ENCODE measurements at places on chromosomes 1 and 21.
A peak's percentile ranks its signal among the peaks of the same experiment; 100 is the strongest.

DNA sequence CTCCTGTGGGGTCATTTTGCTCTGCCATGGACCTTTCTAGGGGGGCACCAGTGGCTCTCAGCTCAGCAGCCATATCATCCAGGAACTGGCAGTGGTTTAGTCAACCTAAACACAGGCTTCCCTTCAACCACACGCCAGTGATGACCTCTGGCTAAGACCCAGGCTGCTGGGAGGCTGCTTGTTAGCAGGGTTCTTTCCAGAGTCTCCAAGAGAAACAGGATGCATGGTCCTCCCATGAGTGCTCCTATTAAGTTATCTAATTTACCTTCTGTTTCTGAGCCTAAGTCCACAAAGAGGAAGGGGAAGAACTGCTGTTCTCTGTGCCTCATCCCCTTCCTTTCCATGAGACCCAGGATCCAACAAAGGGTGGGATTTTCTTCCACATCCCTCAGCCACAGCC is 137.3 kb upstream of the PLXNA2 start:
- no peak for DNase-seq

GRCh38 chr1:226407199-226407496 is 745 bp downstream of the PARP1 start:
- DNase-seq = no peak

- peak; percentile 49 for DNase-seq
These were observed 38.6 kb upstream of the ETS2 start for GRCh38 chr21:38766987-38767722.

DNA sequence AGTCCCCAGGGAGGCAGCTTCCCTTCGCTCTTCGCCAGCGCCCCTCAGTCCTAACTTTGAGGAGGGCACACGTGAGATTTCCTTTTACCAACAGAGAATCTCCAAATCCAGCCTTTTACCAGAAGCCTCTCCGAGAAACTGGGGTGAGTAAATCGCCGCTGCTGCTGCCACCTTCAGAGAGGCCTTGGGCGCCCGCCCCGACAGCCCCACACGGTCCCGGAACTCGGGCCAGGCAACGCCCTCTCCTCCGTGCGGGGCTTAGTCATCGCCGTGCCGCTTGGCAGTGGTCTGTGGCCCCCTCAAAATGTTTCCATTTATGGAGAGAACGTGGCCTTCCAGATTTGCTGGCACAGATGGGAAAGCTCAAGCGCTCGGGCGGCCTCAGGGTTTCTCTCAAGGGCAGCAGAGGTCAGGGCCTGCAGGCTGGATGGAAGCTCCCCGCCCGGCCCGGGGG is 41.4 kb upstream of the COL6A2 start:
- no peak for DNase-seq
